ENCODE measurements at places on chromosomes 2 and 18.

DNA sequence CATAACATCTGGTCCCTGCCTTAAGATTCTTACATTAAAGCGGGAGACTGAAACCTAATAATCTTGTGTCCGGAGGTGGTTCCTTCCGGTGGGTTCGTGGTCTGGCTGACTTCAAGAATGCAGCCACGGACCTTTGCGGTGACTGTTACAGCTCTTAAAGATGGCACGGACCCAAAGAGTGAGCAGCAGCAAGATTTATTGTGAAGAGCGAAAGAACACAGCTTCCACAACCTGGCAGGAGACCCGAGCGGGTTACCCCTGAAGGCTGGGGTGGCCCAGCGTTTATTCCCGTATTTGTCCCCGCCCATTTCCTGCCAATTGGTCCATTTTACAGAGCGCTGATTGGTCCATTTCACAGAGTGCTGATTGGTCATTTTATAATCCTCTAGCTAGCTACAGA lies 122.3 kb upstream of the SIX2 start:
- no peak for DNase-seq

- no peak for DNase-seq
Measured at GRCh38 chr2:233360771-233361176, 6.5 kb downstream of the DGKD start.

- no peak for DNase-seq
Measured at GRCh38 chr2:200087451-200087850, 132.1 kb downstream of the MAIP1 start.

- no peak for DNase-seq
Measured at GRCh38 chr18:62106271-62106670, 80.6 kb downstream of the PIGN start.

- DNase-seq: no peak
Measured at GRCh38 chr18:31380912-31381311, 4.3 kb downstream of the DSG4 start.

DNA sequence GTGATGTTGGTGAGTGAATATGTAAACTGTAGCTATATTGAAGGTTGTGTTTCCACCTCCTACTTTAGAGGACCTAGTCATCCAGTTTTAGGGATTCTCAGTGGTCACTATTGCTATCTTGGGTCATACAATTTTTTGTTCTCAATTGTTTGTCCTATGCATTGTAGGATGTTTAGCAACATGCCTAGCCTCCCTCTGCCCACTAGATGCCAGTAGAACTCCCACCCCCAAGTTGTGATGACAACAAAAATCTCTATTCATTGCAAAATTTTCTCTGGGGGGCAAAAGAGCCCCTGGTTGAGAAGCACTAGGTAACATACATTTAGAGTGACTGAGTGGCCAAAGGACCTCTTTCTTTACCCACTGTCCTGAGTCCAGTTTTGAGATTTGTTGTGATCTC lies 87.3 kb downstream of the LRRTM4 start:
- DNase-seq: no peak

- DNase-seq: no peak
Measured at GRCh38 chr18:51066273-51066672, 36.3 kb downstream of the SMAD4 start.

GRCh38 chr2:181319286-181319685 lies 137.9 kb upstream of the ITGA4 start:
- DNase-seq: no peak

GRCh38 chr18:63440881-63441280 lies 18.6 kb upstream of the VPS4B start:
- DNase-seq: no peak

GRCh38 chr2:37244017-37244416 lies 12.6 kb downstream of the NDUFAF7 start:
- no peak for DNase-seq

GRCh38 chr2:156593594-156593921 lies 157.4 kb downstream of the GPD2 start:
- no peak for DNase-seq

- peak; percentile 62 for DNase-seq
Measured at GRCh38 chr2:46847185-46847710, 68.4 kb downstream of the MCFD2 start.

GRCh38 chr2:158713523-158714138 lies 81.5 kb upstream of the DAPL1 start:
- DNase-seq: no peak

- DNase-seq: no peak
Measured at GRCh38 chr18:67705748-67706147, 189.2 kb upstream of the DSEL start.

- no peak for DNase-seq
Measured at GRCh38 chr2:30456106-30456505, 9.1 kb downstream of the LCLAT1 start.

Data from NCI-H2107 (cell line).